ENCODE measurements at places on chromosomes 13 and 19.

DNA sequence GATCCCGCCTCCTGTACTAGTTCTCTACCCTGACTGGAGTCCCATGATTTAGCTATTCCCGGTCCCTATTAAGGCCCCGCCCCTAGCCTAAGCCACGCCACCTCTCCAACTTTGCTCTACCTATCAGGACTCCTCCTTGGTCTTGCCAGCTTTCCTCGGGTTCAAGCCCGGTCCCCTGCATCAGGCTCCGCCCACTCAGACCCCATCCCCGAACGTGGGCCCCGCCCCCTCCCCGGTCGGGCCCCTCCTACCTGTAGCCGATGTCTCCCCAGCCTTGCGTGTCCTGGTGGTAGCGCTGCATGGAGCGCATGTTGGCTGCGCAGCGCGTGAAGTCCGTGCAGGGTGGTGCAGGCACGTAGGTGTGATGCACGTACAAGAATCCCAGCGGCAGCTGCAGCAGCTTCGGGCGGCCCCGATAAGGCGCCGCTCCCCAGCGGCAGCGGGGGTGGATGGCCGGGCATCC lies 7.3 kb upstream of the RASAL3 start:
- DNase-seq, result no peak

DNA sequence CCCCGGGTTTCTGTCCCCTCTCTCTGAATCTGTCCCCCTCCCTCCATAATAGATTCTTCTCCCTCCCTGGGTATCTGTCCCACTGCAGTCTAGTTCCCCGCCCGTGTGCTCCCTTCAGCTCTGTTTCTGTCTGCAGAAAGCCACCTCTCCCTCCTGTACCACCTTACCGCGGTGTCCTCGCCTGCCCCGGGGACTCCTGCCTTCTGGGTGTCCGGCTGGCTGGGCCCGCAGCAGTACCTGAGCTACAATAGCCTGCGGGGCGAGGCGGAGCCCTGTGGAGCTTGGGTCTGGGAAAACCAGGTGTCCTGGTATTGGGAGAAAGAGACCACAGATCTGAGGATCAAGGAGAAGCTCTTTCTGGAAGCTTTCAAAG lies 1.3 kb downstream of the FCGRT start:
- no peak for DNase-seq

DNA sequence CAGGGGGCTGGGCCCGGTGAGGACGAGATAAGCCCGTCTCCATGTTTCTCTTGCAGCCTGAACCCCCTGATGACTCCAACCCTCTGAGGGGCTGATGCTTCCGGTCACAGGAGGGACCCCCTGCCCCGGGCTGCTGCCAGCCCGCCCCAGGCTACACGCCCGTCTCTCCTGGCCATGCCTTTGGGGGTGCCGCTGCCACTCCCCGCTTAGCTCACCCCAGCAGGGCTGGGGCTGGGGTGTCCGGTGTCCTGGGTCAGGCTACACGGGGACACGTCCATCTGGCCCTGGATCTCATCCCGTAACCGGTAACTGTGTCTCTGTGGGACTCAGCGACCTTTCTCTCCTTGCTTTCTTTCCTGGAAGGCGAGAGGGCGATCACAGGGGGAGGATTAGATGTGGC lies 40.8 kb downstream of the GADD45B start:
- DNase-seq, result no peak

- no peak for DNase-seq
Observed at GRCh38 chr19:40609561-40610395, 8.6 kb downstream of the LTBP4 start.

DNA sequence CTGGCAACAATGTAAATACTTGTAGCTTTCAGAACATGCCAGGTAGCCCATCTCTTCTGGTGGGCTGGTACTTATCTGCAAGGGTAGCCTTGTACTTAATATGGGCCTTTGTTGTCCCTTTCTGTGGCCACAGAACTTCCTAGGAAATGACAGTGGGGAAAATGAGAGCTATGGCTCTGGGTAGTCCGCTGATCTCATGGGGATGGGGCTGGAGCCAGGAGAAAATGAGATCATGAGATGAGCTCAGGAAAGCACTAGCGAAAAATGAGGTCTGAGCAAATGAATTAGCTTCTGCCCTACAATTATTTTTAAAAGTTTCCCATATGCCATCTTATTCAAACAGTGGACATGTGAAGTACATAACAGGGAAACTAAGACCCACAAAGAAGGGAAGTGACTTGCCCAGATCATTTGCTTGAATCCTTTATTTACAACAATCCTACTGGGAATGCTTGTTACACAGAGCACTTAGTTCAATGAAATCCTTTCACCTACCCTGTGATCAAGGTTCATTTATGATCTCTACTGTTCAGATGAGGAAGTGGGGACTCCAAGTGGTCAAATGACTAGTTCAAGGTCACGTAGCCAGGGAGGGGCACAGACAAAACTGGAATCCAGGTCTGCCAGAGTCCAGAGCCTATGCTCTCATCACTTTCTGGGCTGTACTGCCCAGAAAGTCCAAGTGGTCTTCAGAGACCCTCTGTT lies 87.1 kb downstream of the PTPRS start:
- DNase-seq, result no peak

DNA sequence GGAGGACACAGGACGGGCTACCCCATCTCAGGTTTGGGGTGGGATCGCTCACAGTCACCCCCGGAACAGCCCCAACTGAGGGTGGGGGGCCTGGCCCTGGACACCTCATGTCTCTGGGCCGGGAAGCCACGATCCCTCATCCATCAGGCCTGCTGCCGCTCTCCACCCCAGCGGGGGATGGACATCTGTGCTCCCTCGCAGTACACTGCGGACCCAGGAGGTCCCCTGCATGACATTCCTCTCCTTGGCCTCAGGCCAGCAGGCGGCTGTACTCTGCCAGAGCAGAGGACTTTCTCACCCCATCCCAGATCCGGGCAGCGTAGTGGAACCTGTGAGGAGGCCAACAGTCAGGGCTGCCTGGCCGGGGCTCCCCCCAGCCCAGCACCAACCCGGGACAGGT lies 15.5 kb downstream of the IRGC start:
- DNase-seq, result no peak

DNA sequence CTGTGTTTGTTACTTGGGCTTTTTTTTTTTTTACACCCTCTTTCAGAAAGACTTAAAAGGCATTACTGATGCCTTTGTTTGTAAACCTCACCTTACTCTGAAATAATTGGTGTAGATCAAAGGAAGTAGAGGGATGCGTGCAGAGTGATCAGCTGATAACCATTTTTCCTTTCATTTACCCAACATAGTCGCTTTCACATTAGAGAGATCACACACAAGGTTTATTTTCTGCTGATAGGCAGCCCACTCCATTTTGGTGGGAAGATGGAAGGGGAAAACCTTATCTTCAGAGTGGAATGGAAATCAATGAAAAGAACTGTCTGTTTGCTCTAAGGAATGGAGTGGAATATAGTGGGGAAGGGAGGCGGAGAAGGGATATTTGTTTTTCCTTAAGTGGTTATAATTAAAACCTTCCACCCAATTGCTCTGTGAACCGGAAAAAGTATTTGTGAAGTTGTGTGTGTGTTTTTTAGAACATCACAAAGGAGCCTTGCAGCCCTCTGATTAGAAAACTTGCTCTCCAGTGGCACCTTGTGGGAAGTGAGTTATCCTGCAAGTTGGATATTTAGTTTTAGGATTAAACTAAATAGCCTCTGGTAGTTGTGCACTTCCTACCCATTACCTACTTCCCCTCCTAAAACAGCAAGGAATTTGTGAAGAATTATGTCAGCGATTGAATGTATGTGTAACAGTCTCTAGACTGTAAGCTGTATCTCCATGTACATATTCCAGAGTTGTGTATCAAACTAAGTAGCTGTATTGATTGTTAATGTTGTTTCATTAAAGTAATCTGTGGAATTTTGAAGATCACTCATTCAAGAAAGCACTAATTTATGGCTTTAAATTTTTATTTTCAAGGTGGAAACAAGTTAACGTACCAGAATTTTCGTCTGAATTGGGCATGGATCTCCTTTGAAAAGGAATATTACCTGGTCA lies 76.8 kb downstream of the FREM2 start:
- no peak for DNase-seq

DNA sequence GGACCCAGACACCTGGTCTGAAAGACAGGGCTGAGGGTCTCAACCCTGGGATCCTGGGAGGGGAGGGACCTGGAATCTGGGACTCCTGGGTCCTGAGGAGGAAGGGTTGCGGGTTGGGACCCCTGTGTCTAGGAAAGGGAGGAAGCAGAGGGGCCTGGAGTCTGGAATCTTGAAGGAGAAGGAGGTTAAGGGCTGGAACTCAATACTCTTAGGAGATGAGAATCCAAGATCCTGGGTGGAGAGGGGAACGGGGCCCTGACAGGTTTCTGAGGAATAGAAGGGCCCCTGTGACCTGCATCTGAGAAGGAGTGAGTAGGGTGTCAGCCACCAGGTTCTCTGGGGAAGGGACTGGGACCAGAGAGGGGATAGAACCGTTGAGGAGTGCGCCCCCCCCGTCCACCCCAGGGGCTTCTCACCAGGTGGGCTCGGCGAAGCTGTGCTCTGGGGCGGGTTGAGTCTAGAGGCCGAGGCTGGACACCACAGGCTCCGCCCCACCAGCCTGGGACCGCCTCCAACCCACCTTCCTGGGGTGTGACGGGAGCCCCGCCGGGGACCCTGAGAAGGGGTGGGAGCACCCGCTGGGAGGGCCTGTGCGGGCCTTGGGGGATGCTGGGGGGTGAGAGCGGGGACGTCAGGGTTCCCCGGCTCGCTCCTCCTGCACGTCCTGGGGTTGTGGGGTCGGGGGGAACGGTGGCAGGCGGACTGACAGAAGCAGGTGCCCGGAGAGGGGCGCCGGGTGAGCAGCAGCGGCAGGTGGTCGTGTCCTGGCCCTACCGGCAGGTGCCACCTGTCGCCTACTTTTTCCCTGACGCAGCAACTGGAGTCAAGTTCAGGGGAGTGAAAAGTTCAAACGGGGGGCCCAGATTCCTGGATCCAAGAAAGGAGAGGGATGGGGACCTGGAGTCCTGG lies at the start of gene MAMSTR:
Gene MAMSTR, minus strand, starts transcription at position 463 of the 909 bp plus-strand sequence. CDS start 694 bp downstream, outside the sequence.
- DNase-seq, result no peak

DNA sequence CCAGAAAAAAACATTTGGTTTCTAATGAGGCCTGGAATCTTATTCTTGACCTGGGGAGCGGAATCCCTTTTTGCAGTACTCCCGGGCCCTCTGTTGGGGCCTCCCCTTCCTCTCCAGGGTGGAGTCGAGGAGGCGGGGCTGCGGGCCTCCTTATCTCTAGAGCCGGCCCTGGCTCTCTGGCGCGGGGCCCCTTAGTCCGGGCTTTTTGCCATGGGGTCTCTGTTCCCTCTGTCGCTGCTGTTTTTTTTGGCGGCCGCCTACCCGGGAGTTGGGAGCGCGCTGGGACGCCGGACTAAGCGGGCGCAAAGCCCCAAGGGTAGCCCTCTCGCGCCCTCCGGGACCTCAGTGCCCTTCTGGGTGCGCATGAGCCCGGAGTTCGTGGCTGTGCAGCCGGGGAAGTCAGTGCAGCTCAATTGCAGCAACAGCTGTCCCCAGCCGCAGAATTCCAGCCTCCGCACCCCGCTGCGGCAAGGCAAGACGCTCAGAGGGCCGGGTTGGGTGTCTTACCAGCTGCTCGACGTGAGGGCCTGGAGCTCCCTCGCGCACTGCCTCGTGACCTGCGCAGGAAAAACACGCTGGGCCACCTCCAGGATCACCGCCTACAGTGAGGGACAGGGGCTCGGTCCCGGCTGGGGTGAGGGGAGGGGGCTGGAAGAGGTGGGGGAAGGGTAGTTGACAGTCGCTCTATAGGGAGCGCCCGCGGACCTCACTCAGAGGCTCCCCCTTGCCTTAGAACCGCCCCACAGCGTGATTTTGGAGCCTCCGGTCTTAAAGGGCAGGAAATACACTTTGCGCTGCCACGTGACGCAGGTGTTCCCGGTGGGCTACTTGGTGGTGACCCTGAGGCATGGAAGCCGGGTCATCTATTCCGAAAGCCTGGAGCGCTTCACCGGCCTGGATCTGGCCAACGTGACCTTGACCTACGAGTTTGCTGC lies at the start of gene ICAM4:
Gene ICAM4, plus strand, starts transcription at position 153 of the 935 bp plus-strand sequence. Its CDS starts 58 bp downstream, at position 211.
- no peak for DNase-seq

DNA sequence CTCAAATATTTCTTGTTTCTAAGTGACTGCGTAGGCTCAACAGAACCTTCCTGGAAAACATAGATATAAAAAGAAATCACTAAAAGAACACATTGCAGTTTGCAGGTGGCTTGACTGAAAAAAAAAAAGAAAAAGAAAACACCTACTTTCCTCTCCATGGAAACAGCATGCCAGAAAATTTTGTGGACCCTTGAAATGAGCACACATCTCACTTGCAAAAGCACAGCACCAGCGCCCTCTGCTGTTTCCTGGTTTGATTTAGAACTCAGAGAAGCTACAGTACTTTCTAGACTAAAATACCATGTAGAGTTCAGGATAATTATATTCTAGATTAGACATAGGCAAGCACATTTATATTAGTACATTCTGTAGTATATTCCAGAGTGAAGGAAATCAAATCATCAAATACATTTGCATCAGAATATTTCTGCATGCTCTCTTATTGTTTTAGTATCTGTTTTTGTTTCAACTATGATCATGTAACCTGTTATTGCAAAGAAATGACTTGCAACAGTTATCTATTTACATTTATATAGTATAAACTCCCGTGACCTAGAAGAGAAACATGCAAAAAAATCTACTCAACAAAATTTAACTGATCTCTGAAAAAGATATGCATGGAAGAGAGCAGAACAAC lies 22.3 kb upstream of the XPO4 start:
- no peak for DNase-seq

DNA sequence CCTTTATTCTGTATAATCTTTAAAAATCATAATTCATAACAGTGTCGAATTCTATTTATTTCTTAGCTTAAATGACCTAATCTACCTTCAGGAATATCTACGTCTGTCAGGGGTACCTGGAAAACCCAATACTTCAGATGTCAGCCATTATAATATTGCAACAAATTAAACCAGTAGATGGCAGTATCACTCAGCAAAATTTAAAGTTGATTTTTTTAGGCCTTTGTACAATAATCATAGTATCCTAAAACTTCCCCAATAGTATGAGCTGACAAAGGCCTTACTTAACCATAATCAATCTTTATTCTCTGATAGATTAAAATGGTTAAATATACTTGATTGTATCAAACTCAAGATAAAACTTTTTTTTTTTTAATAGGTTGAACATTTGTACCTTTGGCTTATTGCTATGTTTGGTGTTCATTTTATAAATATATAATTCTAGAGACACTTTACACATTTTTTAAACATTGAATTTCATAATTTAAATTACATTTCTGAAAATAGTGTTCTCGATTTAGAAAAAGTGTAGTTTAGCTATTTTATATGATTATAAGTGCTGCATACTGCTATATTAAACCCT lies 830.2 kb upstream of the SPRY2 start:
- no peak for DNase-seq

- no peak for DNase-seq
Observed at GRCh38 chr13:25130944-25131343, 35.0 kb downstream of the PABPC3 start.

DNA sequence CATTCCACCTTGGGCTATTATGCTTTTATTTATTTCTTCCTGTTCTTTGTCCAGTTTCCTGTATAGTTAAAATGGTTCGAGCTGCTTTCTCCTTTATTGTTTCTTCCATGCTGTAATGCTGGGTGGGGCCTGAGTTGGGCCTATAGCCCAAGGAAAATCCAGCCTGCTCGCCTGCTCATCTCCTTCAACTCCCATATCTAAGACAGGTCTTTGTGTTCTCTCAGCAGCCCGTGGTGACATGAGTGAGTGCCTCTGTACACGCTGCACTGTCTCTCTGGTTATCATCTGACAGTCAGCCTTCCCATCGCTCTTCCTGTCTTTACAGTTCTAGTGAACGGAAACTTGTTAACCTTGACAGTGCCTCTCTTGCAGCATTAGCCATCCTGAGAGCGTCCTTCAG lies 221.9 kb upstream of the SLC10A2 start:
- no peak for DNase-seq

GRCh38 chr13:110262082-110262436 lies 44.9 kb downstream of the COL4A1 start:
- DNase-seq, result no peak

Data from epithelial cell of prostate (primary cell).